ENCODE measurements at places on chromosomes 7 and 10.

GRCh38 chr10:969473-970150, 18.6 kb upstream of the GTPBP4 start:
- no peak for DNase-seq

DNA sequence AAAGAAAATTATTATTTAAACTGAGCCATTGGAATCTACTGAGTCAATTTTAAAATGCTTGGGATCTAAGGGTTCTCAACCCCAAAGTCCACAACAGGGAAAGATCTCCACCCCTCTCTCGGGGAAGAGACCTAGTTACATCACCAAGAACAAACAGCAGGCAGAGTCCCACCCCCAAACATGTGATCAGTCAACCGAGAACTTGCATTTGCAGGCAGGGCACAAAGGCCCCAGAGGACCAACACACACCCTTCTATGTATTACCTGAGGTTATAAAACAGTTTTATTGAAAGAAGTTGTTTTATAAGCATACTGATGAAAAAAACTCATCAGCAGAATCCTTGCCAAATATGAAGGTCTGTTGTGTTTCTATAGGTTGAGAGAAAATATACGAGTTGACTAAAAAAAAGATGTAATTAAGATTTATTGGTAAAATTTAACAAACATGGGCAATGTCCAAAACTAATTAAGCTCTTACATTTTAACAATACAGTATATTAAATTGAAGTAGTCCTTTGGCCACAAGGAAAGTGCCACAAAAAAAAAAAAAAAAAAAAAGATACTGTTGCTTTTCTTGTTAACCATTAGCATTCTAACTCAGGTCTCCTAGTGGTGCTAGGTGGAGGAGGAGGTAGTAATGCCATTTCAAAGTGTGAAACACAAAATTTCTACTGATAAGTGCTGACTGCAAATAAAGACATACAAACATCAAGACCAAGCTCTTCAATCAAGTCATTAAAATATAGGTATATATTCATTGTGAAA, 975 bp upstream of the USP54 start:
- peak; percentile 73 for DNase-seq

DNA sequence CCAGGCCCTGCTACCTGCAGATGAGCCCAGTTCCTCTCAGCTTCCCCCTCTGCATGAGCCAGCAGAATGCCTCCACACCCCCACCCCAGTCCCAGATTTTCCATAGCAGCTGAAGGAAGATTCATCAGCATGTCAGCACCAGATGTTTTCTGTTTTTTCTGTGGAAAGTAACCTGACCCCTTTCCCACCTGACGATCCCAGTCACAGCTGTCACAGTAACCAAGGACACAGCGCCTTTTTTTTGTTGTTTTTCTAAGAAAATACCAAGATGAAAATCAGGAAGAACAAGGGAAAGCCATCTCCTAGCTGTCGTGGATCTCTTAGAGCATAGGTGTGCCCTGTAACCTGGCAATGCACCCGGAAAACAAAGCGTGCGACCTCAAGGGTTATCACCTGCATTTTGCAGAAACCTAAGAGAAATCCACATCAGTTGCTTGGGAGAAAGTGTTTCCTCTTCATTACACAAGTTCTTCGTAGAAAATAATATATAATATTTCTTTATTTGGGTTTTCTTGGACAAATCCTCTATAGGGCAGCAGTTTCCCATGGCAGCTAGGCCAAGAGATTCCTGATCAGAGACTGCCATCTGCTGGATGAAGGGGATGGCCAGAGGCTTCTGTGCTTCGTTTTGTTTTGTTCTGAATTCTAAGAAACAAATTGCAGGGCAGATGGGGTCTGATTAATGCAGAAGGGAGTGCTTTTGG, 401.9 kb downstream of the TNS3 start:
- DNase-seq: peak; percentile 29

- no peak for DNase-seq
These were observed 122.7 kb downstream of the ARID5B start for GRCh38 chr10:62024026-62024701.

DNA sequence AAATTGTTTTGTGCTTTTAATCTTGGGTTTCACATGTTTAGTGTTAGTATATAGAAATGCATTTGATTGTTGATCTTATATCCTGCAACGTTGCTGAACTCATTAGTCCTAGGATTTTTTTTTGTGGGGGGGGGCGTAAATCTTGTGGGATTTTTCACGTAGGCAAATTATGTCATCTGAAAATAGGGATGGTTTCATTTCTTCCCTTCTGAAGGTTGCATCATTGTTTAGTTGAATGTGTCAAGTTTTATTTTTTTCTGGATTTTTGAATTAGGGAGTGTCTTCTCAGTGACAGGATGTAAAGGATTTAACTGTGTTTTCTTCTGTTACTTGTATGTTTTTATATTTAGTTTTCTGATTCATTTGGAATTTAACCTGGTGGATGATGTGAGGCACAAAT, 26.7 kb downstream of the MKLN1 start:
- DNase-seq: no peak

GRCh38 chr7:117116211-117116610, 162.9 kb downstream of the ST7 start:
- no peak for DNase-seq

- peak; percentile 45 for DNase-seq
These were observed 270.5 kb upstream of the MKLN1 start for GRCh38 chr7:131057015-131057793.

DNA sequence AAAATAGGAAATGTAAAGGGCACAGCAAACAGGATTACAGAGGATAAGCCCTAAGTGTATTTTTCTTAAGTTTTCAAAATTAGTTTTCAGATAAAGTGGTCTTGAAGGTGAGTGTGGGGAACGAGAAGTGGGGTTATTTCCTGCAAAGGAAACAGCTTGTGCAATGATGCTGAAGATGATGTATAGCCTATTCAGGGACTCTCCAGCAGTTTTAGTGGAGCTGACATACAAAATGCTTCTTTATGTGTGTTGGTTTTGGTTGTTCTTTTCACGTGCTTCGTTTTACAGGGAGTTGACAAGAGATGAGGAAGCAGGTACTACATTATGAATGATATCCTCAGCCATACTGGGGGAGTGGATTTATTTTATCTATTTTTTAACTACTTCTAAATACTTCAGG, 20.5 kb downstream of the CASD1 start:
- no peak for DNase-seq

- DNase-seq: no peak
These were observed 22.1 kb downstream of the HDAC9 start for GRCh38 chr7:18517646-18518045.

DNA sequence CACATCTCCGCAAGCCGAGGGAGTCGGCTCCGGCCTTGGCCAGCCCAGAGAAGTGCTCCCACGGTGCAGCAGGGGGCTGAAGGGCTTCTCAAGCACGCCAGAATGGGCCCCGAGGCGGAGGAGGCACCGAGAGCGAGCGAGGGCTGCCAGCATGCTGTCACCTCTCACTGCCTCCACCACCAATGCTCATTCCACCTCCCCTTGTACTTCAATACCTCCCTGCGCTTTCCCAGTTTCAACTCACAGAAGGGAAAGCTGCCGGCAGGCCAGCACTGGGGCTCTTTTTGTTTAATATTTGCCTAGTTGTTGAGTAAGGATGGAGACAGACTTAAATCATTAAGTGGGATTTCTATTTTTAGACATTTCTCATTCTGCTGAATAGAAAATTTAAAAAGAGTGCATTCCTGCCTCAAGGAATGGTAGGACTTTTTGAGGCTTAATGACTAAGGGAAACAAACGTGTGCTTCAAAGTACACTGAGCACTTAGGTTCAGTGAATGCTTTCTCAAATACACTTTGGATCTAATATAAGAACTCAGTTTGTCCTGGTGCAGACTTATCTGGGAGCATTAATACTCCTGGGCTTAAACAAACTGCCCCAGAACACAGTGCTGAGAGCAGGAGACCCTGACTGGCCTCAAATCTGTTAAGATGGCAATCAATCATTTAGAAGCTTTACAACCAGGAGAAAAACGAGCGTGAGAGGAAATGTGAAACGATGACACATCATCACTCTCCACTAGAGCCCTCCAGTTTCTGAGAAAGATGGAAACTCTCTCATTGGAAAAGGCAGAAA, 131.2 kb downstream of the RALA start:
- DNase-seq: peak; percentile 40

GRCh38 chr10:14833106-14833505, 4.7 kb downstream of the CDNF start:
- no peak for DNase-seq

- DNase-seq: no peak
These were observed 5.1 kb upstream of the ADAMTS14 start for GRCh38 chr10:70666960-70667798.

GRCh38 chr10:90028312-90028711, 326.9 kb downstream of the KIF20B start:
- DNase-seq: no peak

- DNase-seq: no peak
These were observed 814 bp downstream of the HK1 start for GRCh38 chr10:69279110-69279509.

GRCh38 chr10:130232166-130233034, 96.2 kb downstream of the GLRX3 start:
- no peak for DNase-seq

DNA sequence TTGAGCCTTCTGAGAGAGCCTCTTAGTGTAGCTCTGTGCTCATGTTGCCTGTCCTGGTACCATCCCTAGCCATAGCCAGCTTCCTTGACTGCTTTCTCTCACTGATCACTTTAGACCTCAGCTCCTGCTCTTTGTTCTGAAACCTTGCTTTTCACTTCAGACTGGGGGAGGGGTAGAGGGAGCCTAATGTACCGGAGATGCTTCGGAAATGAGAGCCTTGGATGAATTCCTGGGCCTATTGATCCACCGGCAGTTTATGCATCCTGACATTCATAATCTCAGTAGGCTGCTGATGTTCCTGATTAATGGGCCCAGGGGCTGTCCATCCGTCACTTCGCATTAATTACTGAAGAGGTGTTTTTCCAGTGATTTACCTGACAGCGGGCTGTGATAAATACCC, 38.8 kb downstream of the R3HCC1L start:
- DNase-seq: no peak

DNA sequence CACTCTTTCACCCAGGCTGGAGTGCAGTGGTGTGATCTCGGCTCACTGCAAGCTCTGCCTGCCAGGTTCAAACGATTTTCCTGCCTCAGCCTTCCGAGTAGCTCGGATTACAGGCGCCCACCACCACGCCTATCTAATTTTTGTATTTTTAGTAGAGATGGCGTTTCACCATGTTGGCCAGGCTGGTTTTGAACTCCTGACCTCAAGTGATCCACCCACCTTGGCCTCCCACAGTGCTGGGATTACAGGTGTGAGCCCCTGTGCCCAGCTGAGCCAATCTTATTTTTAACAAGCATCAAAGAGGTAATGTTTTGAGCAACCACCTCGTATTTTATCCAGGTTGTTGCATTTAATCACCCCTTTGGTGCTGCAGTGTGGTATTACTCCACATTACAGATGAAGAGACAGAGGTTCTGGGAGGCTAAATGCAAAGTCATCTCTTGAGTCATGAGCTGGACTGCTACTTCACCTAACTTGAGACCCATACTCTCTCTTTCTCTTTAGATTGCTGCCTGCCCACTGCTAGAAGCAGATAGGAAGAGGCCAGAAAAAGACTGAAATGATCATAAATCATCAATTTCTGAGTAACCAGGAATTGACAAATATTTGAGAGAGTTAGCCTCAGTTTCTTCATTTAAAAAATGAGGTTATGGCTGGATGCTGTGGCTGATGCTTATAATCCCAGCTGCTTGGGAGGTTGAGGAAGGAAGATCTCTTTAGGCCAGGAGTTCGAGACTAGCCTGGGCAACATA, 116.2 kb downstream of the CAMK1D start:
- DNase-seq: no peak

- DNase-seq: no peak
These were observed 9.4 kb upstream of the GTPBP10 start for GRCh38 chr7:90337106-90337505.

DNA sequence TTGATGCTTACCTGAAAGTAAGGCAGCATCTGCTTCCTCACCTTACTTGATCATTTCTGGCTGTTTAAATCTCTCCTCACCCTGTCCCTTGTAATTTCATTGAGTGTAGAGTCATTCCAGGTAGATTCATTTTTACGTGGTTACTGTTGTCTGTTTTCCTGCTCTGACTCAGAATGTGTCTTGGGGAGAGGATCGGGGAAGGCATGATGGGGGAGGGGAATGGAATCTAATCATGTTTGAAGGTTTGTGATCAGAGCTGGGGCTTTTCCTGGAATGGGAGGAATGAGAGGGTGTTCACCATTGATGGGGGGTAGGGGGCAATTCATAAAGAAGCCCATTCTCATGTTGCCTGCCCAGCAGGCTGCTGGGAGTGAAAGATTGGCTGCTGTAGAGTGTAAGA, 18.7 kb downstream of the SEC24C start:
- peak; percentile 80 for DNase-seq

DNA sequence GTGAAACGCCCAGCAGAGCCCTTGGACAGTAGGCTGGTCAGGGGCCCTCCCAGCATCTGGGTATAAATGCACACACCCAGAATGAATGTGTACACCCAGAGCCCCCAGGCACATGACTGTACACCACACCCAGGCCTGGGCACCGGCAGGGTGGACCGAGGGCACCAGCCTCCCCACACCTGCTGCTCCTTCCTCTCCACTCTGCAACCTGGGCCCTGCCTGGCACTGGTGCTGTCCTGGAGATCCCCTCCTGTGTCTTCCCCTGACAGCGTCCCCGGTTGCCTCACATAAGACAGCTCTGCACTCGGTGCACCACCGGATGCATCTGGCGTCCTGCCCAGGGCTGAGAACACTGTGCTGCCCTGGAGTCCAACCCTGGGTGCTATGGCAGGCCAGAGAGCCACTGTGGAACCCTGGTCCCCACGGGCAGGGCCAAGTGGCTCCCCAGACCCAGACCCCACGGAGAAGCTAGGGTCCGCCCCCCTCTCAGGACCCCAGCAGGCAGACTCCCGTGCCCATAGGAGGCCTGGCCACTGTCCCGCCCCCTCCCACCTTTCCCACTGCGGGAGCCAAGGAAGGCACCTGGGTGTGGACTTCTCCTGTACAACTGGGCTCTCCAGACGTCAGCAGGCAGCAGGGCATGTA, 6.6 kb downstream of the RASGEF1A start:
- peak; percentile 17 for DNase-seq

- DNase-seq: peak; percentile 53
These were observed 1.4 kb downstream of the OTUD1 start for GRCh38 chr10:23439961-23440889.

GRCh38 chr10:131031346-131031745, 280.2 kb downstream of the TCERG1L start:
- no peak for DNase-seq

GRCh38 chr7:4818000-4818794, 42.8 kb downstream of the AP5Z1 start:
- no peak for DNase-seq

GRCh38 chr7:44580945-44581878, 819 bp downstream of the TMED4 start:
- peak; percentile 41 for DNase-seq

GRCh38 chr10:68284062-68285001, 47.5 kb upstream of the HNRNPH3 start:
- DNase-seq: no peak

- peak; percentile 17 for DNase-seq
These were observed 294.5 kb upstream of the NFE2L3 start for GRCh38 chr7:25857376-25858067.

Data from mammary epithelial cell (primary cell).